ENCODE measurements at places on chromosomes 4 and X.

DNA sequence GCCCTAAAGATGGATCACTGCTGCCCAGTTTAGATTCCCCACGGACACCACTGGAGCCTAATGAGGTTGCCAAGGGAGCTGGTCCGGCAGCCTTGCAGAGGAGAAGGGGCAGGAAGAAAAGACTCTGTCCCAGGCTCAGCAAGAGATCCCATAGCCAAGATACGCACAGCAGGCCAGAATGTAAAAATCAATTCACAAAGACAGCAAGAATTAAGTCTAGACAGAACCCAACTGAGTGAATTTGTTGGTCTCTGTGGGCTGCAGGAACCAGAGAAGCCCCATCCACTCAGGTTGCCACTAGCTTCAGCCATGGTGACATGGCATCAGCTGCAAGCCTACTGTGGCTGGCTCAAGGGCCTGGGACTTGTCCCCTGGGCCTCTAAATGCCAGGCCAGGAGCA lies 22.9 kb downstream of the TSC22D3 start:
- no peak for DNase-seq

DNA sequence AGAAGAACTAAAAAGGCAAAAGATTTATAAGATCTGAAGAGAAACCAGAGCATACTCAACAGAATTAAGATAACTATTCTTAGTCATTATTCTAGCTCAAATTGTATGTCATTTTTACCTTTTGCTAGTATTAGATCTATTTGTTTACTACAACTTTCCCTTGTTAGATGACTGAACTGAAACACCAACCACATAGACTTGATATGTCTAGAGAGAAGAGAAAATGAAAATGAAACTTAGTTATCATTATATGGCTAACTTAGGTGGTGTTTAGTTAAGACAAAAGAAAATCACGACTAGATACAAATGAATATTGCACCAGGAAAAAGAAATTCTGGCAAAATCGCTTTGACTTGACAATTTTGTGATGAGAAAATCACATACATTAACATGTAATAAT lies 690.8 kb downstream of the PCDH18 start:
- DNase-seq: no peak

DNA sequence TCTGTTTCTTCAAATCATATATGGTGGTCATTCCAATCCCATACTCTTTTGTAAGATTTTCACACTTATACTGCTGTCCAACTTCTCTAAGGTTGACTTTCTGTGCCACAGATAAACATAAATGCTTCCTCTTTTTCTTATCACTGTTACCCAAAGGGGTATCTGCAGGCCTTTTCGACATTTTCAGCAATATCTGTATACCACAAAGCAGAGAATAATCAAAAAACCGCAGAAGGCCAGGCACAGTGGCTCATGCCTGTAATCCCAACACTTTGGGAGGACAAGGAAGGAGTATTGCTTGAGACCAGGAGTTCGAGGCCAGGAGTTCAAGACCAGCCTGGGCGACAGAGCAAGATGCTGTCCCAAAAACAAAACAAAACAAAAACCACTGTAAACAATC lies 3.1 kb upstream of the RFC1 start:
- no peak for DNase-seq

DNA sequence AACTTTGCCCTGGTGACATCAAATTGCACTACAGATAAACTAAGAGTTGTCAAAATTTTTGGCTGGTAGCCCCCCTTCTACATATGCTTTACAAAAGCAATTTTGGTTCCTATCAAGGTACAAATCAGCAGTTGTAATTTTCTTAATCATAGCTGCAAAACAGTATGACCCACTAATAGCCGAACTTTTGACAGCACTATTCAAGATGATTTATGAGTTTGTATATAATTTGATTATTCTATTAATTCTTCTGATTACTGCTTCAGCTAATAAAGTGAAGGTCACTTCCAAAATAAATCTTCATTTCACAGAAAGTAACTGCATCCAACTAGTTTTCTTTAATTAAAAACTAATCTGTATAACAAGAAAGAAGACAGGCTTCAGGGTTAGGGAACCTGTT lies 119.6 kb downstream of the CHM start:
- DNase-seq: no peak

DNA sequence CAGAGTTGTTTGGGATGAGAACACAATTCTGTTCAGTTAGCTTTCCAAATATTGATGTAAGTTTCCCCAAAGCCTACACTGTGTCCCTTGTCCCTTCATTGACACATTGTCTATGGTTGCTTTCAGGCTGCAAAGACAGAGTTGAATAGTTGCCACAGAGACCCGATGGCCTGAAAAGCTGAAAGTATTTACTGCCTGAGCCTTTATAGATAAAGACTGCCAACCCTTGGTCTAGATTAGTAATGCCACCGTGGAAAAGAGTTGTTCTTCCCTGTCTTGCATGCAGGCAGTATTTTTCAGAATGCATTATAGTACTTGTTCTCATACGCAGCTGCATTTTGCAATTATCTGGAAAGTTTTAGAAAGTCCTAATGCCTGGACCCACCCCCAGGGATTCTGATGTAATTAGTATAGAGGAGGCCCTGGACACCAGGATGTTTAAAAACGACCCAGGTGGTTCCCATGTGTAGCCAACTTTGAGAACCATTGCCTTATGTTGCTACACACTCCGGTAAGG lies 180.8 kb downstream of the FRMPD4 start:
- no peak for DNase-seq

GRCh38 chr4:170374770-170375169 lies 285.0 kb upstream of the AADAT start:
- no peak for DNase-seq

GRCh38 chrX:12370497-12370986 lies 232.3 kb downstream of the FRMPD4 start:
- no peak for DNase-seq

- no peak for DNase-seq
These were observed 650.9 kb upstream of the TENM3 start for GRCh38 chr4:181592221-181592745.

GRCh38 chr4:118765399-118765798 lies 70.5 kb downstream of the SEC24D start:
- DNase-seq: no peak

DNA sequence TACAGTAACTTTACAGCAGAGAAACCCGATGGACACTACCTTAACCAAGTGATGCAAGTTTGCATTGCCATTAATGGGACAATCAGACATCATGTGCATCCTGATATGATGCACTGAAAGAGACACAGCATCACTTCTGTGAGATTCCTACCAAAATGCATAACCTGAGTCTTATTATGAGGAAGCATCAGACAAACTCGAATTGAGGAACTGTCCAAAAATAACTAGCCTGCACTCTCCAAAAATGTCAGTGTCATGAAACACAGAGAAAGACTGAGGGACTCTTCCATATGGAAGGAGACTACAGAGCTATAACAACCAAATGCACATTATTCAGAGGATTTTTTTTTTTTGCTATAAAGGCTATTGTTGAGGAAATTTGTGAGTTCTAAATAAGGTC lies 66.6 kb upstream of the IQSEC2 start:
- no peak for DNase-seq

GRCh38 chrX:140104760-140105159 lies 139.4 kb upstream of the CXorf66 start:
- DNase-seq: no peak

GRCh38 chr4:1459722-1460511 lies 53.7 kb upstream of the NKX1-1 start:
- no peak for DNase-seq

DNA sequence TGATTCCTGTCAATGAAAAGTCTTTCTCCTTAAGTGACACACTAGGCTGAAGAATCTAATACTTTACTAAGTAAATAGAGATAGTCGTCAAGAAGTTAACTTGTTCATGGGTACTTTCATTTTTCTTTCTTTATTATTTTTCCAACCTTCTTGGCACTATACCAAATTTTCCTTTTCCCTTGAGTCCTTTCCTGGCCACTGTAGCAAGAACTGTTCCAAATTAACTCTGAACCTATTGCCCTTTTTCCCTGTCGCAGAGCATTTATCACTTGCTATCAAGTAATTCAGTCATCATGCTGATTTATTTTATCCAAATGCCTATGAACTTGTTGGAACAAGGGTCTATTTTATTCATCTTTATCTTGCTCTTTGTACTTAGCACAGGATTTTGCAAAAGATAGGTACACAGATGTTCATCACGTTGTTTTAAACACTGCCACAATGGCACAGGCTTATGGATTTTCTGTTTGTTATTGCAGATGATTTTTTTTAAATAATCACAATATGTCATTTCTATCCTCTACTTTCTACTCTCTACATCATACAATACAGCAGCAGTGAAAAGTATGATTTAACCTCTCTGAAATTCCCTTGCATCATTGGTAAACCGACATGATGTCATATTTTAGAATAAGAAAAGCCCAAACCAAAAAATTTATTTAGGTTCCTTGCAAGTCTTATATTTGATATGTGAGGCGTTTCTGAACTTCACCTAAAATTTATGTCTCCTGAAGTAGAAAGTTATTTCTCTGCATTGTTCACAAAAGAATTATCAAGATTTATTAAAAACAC lies 2352.3 kb downstream of the PCDH7 start:
- no peak for DNase-seq
